ENCODE measurements at places on chromosomes 6 and 20.

GRCh38 chr20:45892049-45892825 lies 1.1 kb downstream of the CTSA start:
- DNase-seq, result no peak

DNA sequence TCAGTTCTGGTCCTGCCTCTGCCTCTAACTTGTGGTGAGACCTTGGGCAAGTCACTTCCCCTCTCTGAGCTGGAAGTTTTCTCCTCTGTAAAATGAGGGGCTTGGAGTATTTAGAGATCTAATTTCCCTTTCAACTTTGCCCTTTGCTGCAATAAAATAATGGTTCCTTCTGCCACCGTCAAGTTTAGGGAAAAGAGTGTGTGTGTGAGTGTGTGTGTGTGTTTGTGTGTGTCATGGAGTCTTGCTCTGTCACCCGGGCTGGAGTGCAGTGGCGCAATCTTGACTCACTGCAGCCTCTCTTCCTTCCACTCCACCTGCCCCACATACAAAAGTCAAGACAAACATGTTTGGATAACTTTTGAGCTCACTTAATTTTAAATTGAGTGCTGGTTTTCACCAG lies 39.2 kb upstream of the PIM1 start:
- DNase-seq, result no peak

GRCh38 chr20:15022921-15023320 lies 685.5 kb upstream of the FLRT3 start:
- DNase-seq, result no peak

- no peak for DNase-seq
Measured at GRCh38 chr6:140027219-140027618, 652.8 kb upstream of the CITED2 start.

GRCh38 chr6:134253681-134254080 lies 64.2 kb downstream of the SGK1 start:
- no peak for DNase-seq

DNA sequence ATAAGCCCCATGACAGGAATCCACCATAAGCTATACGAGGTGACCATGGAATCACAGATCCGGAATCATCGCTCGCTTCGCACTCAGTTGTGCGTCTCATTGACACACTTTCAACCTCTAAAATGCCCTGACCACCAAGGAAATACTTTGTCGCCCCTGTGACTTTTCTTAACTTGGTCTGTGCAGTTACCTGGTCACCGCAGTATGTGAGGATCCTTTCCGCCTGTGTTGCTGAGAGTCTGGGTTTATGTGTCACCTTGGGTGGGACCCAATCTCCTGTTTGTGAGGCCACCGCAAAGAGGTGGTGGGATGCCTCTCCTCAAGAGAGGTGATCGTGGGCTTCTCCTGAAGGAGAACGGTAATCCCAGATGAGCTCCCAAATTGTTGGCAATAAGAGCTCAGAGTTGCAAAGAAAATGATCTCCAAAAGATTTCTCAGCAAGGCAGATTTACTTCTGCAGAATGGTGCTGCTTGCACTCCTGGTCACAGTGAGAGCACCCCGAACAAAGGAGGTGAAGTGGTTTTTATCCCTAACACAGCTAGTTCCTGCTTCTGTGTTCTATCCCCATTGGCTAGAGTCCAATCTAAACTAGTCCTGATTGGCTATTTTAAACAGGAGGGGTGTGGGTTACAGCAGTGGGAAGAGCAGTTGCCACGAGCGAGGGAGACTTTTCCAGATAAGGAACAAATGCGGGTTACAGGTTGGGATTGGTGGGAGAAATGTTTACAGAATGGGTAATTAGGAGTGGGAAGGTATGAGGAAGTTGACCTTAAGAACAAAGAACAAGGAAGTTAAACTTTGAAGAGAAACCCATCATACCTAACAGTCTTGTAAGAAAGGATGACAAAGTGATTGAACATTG lies 9.1 kb upstream of the ZNFX1 start:
- DNase-seq, result no peak

Measured in stimulated activated CD8-positive, alpha-beta memory T cell treated with anti-CD3 and anti-CD28 coated beads, Interleukin-7, amount 100 ng/mL, for 24 hours (primary cell).